ENCODE measurements at places on chromosomes 2 and 18.

- peak; percentile 89 for DNase-seq
Observed at GRCh38 chr2:40199771-40200170, 252.1 kb downstream of the SLC8A1 start.

GRCh38 chr2:84850471-84850870 lies 30.4 kb downstream of the TRABD2A start:
- no peak for DNase-seq

DNA sequence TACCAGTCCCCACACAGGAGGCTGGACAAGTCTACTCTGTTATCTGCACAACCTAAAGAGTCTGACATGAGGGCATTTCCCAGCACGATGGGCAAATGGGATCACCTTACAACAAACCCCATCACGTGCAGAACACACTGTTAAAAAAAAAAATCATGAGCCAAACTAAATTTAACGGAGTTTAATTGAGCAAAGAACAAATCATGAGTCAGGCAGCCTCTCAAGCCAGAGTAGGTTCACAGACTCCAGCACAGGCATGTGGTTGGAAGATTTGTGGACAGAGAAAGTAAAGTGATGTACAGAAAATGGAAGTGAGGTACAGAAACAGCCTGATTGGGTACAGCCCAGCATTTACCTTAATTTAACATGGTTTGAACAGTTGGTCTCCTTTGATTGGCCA lies 59.9 kb downstream of the KYNU start:
- DNase-seq = no peak

DNA sequence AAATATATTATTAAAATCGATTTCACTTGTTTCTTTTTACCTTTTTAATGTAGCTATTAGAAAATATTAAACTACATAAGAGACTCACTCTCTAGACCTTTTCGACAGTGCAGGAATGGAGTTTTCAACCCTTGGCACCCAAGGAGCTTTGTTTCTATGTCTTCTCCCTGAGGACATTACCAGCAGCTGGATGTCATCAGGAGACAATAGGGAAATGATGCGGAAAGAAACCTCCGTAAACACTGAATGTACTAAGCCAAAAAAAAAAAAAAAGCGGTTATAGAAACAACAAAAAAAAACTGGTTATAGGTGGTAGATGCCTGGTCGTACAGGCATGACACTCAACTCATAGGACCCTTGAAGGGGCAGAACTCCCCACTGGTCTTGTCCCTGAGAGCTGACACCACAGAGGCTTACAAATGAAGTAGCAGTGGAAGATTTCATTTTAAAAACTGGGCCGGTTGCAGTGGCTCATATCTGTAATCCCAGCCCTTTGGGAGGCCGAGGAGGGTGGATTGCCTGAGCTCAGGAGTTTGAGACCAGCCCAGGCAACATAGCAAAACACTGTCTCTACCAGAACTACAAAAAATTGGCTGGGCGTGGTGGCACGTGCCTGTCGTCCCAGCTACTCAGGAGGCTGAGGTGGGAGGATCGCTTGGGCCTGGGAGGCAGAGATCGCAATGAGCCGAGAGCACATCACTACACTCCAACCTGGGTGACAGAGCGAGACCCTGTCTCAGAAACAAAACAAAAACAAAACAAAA lies 23.8 kb downstream of the THAP4 start:
- DNase-seq = no peak

DNA sequence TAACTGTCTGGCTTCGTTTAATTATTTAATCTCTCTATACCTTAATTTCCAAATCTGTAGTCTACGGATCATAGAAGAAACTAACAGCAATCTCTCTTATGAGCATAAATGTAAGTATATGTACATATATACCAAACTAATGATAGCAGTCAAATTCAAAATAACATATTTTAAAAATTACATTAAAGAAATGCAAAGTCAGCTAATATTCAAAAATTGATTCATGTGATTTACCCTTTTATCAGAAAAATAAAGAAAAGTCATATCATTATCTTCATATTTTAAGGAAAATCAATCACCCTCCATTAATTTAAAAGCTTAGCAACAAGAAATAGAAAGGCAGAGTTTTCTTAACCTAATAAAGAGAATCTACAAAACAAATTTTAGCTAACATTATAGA lies 575.9 kb downstream of the IRS1 start:
- no peak for DNase-seq

- DNase-seq = no peak
Observed at GRCh38 chr2:224925061-224925809, 117.0 kb downstream of the DOCK10 start.

GRCh38 chr2:31322371-31322770 lies 88.4 kb downstream of the EHD3 start:
- DNase-seq = peak; percentile 39

DNA sequence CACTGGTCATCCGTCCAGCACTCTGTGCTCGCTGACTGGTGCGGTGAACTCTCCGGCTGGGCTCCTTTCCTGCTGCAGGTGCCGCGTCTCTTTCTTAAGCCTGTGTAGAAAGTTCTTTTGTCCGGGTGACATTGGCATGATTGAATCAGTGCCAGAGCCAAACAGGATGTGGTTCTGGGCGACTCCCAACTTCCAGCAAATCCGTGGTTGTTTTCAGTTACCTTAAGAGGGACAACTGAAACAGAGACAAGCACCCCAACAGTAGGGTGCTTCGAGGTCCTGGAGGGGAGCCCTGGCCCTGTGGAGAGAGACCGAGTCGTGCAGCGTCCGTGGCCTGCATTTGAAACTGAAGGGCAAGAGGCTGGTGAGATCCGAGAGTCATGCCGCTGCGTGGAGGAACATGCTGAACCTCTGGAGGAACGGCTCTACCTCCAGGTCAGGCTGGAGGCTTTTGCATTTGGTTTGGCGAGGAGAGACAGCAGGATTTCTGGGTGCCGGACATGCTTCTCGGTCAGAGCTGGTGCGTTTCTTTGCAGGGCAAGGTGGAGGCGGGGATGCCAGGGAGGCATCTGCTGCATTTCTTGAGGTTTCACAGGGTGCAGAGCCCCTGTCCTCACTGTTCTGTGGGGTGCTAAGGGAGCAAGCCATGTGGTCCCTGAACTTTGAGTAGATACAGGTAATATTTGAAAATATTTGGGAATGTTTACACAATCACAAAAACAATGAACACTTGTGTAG lies 26.8 kb downstream of the SH3BP4 start:
- DNase-seq = no peak

DNA sequence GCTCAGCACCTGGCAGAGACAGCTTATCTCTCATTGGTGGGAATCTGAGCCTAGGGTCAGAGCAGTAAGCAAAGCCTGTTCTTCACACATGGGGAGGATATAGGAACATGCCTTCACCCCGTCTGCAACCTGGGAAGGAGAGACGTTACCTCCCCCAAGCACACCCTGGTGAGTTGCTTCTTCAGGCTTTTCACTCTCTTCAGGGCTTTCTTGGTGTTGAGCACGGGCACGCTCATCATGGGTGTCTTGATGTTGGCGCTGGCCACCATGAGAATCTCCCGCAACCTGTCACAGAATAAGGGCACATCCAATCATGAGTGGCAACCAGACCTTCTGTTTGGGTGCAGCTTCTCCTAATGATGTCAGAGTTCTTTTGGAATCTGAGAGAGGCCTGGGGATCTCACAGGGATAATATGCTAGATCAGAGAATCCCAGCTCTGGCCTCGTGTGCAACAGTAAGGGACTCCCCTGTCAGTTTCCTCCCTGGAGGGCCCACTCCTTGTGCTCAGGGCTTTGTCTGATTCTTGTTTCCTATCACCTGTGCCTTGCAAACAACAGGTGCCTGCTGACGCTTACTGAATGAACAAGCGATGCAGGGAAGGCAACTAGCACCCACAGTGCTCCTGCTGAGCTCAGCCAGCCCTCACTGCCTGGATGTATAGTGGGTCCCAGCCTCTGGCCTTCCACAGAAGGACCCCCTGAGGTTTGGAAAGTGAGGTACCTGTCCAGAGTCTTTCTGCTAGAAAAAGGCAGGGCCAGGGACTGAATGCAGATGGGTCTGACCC lies 66.3 kb downstream of the POLR1A start:
- no peak for DNase-seq

- DNase-seq = no peak
Observed at GRCh38 chr2:2527148-2527547, 196.1 kb upstream of the MYT1L start.

- no peak for DNase-seq
Observed at GRCh38 chr18:44771572-44771955, 90.9 kb downstream of the SETBP1 start.

GRCh38 chr2:11495844-11496681 lies 30.1 kb upstream of the E2F6 start:
- DNase-seq = no peak

GRCh38 chr18:78721238-78721875 lies 258.3 kb upstream of the SALL3 start:
- no peak for DNase-seq

GRCh38 chr2:230268606-230269243 lies 43.2 kb downstream of the SP140 start:
- DNase-seq = peak; percentile 1

- DNase-seq = no peak
Observed at GRCh38 chr18:25038261-25038660, 313.7 kb downstream of the ZNF521 start.

- no peak for DNase-seq
Observed at GRCh38 chr2:197217541-197217940, 93.0 kb downstream of the ANKRD44 start.

DNA sequence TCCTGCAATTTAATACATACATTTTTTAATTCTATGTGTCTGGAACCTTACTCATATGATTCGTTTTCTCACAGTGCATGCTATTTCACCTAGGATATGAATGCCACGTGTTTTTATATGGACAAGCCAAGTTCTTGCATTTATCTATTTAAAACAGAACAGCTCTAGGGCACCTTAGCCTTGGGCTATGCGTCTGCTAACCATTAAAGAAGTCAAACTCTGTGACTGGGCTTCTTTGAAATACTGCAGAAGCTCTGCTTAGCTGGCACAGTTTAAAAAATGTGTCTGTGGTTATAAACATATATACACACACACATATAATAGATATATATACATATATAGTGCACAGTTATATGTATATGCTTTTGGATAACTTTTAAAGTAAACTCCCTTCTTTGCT lies 890.8 kb upstream of the KLHL29 start:
- no peak for DNase-seq

DNA sequence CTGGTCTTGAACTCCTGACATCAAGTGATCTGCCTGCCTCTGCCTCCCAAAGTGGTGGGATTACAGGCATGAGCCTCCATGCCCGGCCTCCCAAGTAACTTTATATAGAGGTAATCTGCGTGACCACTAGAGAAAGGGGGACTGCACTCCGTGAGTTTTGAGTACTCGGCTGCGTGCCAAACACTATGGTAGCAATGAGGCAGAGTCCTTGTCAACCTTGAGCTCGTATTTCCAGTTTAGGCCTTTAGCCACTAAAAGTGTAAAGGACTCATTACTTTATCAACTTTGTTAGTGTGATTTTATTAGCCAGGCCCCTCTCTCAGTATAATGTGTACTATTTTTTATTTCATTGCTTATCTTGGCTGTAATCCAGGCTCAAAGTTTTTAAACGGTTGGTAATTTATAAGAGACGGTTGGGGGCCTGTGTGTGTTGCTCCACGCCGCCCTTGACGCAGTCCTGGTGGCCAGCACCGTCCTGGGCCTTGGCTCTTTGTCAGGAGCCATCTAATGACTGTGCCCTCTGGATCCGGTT lies 56.2 kb downstream of the ZCCHC2 start:
- DNase-seq = no peak

DNA sequence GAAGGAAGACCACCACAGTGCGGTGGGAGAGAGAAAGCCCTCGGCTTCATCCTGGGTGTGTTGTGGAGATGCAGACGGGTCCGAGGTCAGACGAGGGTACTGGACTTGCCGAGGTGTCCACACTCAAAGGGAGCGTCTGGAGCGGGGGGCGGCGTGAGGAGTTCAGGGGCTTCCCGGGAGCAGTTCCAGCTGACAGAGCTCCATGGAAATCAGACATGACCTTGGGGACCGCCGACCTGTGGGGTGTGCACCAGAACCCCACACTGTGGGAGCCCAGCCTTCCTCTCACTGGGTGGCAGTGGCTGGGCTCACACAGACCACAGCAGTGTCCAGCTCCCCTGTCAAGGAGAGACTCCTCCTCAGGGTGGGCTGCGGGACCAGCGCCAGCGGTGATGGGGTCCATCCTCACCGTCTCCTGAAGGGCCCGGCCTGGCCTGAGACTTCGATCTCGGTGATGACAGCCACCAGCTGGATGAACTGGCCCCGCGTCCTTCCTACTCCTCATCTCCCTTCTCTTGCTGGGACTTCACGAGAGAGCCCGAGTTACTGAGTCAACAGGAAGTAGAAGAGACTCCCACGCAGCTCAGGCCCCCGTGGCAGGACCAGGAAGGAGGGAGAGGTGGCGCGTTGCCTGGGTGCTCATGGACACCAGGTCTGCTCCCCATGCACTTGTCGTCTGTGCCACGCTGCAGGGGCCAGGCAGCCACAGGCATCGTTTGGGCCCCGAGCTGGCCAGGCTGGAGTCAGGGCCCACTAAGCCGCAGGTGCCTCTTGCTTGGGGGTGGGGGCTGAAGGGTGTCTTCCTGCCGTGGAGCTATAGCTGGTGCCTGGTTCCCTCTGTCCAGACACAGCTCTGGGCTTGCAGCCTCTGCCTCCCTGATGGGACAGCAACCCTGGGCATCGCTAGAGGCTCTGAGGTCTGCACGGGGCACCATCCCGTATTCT lies 101.9 kb upstream of the CTDP1 start:
- no peak for DNase-seq

DNA sequence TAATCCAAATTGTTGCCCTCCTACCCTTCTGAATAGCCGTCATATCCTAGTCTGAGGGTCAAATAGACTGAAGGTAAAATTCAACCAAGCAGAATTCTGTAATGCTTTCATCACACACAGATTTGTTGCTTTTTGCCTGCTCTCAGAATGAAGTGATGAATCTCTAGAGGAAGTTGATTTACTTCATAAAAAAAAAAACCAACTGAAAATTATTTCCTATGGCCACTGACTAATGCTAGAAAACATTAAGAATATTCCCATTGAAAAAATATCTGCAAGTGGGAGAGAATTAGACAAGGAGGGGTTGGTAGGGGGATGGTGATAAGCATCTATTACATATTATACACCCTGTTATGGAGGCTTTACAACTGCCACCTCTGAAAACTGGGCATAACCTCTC lies 2.3 kb upstream of the IL1RL2 start:
- DNase-seq = peak; percentile 5

DNA sequence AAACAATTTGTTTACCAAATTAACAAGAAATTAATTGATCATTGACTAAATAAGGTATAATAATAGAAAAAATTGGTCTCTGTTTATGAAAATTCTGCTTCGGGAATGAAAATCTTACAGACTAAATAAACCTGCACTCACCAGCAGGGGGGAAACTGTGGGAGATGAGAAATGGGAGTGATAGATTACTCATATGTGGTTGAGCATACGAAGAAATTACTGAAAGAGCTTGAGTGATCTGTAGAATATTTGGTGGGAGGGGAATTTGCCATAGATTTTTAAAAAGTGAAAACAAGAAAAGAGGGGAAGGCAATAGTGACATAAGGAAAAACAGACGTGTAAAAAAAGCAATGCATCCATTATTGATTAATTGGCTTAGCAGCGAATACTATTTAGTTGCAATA lies 2.2 kb downstream of the HMSD start:
- no peak for DNase-seq

DNA sequence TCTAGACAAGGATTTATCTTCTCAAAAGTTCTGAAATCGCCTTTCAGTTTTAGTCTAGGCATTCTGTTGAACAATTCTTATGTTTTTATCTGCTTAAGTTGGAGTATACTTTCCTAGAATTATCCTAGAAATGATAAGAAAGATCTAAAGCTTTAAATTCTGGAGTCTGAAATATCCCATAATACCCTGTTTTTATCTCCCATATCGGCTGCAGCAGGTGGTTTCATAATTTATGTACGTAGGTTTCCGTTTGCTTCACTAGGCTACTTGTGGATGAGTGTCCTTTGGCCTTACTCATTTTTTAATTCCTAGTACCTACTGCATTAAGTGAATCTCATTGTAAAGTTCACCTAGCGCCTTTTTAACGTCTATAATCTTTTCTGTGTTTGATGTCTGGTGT lies 58.5 kb upstream of the MGAT5 start:
- no peak for DNase-seq

Data from adipocyte (in vitro differentiated cells).